Activated CD8-positive, alpha-beta memory T cell treated with anti-CD3 and anti-CD28 coated beads, Interleukin-2, amount 50 U/mL, for 48 hours (primary cell): ENCODE measurements at places on chromosomes 7 and 10.

DNA sequence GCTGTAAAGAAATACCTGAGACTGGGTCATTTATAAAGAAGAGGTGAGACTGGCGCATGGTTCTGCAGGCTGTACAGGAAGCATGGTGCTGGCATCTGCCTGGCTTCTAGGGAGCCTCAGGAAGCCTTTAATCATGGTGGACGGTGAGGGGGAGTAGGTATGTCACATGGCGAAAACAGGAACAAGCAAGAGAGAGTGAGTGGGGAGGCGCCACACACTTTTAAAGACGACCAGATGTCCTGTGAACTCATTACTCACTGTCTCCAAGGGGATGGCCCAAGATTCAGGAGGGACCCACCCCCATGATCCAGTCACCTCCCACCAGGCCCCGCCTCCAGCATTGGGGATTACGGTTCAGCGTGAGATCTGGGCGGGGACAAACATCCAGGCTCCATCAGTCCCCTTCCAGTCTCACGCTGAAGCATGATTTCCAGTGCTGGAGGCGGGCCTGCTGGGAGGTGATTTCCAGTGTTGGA is 3.2 kb downstream of the ZNF316 start:
- no peak for DNase-seq

- no peak for DNase-seq
These were observed 8.3 kb downstream of the EBF3 start for GRCh38 chr10:129955601-129956285.

DNA sequence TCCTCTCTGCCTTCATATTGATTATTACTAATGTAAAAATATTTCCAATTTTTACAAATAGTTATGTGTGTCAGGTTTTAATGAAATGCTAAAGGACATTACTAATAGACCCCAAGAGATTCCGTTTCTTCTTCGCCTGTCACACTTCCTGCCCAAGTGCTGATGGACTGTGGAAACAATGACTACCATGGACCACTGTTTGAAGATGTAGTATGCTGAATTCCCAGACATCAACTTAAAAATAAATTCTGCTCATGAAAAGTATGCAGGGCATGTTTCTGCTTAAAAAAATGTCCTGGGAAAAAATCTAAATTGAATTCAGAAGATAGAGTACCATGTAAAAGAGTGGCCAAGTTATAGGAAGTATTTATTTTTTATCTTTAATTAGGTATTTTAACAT is 52.1 kb downstream of the ST7 start:
- DNase-seq: no peak

- DNase-seq: no peak
These were observed 266.6 kb downstream of the PARD3 start for GRCh38 chr10:34548466-34548865.

GRCh38 chr7:95002775-95003174 is 95.4 kb downstream of the PPP1R9A start:
- no peak for DNase-seq

- no peak for DNase-seq
These were observed 45.6 kb downstream of the CACNA2D1 start for GRCh38 chr7:82397879-82398524.

DNA sequence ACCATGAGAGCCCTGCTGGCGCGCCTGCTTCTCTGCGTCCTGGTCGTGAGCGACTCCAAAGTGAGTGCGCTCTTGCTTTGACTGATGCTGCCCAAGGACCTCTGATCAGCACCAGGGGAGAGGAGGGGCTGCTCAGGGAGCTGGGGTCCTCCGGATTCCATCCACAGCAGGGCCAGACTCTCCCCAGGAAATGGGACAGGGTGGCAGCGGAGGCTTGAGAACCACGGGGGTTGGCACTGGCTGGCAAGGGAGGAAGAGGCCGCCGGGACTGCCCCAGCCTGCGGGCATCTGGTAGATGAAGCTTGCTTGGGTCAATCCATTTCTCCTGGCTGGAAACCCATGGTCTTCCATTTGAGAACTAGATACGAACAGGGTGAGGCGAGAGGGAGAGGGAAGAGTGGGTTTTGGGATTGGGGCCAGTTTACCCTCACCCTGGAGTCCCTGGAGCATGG is 647 bp downstream of the PLAU start:
- no peak for DNase-seq

DNA sequence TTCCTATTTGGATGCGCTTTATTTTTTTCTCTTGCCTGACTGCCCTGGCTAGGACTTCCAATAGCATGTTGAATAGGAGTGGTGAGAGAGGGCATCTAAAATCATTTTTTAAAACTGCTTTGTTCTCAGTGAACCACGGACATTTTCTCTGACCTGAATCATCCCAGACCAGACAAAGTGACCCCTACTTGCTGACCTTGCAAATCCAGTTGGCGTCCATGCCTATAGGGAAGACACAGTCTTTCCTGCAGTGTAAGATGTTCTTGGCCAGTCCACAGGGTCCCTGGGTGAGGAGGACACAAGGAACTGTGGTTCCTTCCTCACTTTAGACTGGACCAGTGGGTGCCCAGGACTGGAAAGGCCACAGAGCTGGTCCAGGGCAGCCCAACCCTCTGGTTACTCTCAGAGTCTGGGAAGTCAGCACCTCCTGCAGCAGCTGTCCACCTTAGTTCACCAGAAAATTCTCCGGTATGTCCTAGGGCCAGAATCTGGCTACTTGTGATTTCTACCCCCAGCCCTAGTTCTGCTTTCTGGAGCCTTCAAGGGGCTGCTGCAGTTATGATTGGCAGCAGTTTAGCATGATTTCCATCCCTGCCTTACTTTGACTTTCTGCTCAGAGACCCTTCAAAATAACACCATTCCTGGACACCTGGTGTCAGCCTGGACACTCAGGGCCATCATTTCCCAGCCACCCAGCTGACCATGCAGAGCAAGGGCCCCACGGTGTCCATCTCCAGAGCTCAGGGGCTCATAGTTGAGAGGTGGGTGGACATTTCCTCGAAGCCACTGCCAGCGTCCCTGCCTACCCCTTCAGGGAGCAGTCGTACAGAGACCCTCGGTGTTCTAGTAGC is 19.3 kb downstream of the VIPR2 start:
- no peak for DNase-seq

DNA sequence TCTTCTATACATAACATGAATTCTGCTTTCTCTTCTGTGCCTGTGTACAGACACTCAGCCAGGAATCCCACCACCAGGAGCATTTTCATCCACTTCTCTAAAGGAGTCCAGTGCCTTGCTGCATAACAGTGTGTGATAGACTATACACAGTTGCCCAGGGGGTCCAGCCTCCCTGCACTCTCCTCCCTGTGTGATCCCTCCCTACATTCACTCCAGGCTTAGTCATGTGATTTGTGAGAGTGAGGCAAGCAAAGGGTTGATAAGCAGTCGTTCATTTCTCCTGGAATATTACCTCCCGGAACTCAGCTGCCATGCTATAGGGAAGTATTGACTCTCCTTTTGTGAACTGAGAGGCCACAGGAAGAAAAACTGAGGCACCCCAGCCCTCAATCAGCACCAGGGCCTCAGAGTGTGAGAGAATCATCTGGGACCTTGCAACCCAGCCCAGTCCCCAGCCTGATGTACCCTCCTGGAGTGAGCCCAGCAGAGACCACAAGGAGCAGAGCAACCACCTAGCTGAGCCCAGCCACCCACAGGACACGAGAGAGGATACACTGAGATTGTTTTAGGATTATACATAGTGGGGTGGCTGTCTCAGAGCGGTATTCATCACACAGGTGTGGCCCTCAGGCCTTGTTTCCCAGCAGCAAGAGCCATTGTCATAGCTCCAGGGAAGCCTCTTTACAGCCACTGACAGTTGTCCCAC is 45.0 kb upstream of the EEPD1 start:
- no peak for DNase-seq

- DNase-seq: no peak
These were observed 16.2 kb downstream of the BPGM start for GRCh38 chr7:134662871-134663205.

GRCh38 chr7:69603351-69603750 is 5.1 kb downstream of the AUTS2 start:
- no peak for DNase-seq

GRCh38 chr7:121953164-121953563 is 80.2 kb downstream of the PTPRZ1 start:
- DNase-seq: no peak

DNA sequence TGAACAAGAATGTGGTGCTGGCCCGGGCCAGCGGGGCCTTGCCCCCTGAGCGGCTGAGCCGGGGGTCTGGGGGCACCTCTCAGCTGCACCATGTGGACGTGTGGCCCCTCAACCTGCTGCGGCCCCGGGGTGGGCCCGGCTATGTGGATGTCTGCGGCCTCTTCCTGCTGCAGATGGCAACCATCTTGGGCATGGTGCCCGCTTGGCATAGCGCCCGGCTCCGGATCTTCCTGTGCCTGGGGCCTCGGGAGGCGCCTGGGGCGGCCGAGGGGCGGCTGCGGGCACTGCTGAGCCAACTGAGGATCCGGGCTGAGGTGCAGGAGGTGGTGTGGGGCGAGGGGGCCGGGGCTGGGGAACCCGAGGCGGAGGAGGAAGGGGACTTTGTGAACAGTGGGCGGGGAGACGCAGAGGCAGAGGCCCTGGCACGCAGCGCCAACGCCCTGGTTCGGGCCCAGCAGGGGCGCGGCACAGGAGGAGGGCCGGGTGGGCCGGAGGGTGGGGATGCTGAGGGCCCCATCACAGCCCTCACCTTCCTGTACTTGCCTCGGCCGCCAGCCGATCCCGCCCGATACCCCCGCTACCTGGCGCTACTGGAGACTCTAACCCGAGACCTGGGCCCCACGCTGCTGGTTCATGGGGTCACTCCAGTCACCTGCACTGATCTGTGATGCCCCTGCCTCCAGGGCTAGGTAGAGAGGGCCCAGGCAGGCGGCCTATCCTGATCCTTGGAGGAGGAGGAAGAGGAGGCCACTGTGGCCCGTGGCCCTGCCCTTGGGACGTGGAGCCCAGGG is 1.1 kb upstream of the TRIP6 start:
- DNase-seq: peak; percentile 72

DNA sequence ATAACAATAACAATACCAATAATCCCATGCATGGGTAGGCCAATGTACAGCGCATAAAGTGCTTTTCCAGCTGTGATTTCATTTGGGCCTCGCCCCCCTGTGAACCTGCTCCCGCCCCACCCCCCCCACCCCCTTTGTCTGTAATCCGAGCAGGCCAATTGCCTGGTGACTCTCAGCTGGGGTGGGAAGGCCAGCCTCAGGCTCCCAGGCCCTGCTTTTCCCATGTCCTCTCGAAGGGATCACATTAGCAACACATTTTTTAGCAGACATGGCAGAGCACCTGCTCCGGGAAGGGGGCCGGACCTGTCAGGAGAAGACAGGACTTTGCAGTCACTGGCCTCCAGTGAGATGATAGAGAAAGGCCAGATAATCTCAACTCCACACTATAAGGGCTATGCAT is 439.3 kb downstream of the RPS24 start:
- DNase-seq: no peak

- DNase-seq: no peak
These were observed 20.0 kb upstream of the ZNF438 start for GRCh38 chr10:31051703-31052102.

DNA sequence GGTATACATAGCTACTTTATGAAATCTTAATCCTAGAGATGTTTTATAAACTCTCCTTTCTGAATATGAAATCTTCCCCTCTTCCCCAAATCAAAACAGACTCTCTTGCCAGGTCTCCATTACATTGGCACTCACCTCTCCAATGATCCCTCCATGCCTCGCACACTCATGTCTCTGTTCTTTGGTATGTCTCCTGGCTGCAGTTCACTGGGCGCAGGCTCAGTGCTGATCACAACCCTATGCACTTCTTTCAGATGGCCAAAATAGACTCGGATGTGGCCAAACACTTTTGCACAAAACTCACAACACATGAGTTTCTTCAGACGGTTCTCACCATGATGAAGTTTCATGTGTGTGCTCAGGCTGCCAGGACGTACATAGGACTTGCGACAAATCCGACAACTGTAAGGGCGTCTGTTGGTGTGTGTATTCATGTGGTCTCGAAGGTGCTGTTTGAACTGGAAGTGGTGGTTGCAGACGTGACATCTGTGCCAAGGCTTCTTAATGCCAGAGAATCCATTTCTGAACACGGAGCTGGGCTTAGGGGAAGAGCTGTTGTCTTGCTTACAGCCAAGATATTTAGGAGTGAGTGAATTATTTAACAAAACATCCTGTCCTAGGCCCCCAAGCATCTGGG is 183.2 kb downstream of the ZNF438 start:
- no peak for DNase-seq

DNA sequence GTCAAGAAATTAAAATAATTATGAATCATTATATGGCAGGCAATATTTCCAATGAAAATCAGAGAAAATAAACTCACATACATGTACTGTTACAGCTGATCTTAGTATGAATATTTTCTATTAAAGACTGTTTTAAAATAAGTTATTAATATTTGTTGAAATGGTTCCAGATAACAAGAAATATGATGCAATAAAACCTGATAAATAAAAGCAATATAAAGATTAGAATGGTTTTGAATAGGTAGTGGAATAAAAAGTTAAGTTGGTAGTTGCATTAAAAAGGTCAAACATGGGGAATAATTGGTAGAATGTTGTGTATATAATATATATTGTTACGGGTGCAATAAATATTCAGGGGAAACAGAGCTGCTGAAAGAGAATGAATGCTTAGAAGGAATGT is 52.5 kb downstream of the MEST start:
- no peak for DNase-seq

GRCh38 chr7:120468611-120469010 is 195.6 kb downstream of the KCND2 start:
- no peak for DNase-seq

DNA sequence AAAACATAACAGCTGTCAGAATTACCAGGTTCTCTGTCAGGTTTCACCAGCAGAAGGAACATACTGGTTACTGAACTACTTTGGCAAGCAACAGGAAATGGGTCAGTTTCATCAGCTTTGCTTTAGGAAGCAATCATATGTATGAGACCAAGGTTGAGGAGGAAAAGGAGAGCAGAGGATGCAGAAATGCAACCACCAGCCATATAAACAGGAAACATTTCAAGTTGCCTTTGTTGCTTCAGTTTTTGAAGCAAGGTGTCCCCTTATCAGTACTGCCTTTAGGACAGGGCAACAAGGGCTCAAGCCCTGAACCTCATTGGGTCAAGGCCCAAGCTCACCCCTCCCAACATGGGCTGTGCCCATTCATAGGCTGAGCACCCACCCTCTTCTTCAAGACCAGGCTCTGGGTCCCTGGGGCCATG is 10.2 kb downstream of the HIPK2 start:
- no peak for DNase-seq
